ENCODE measurements at places on chromosomes 7 and 10. TPM values are rescaled to one million over a fixed set of nuclear protein-coding genes. Genes with fewer than 3 reads are reported as not detected.

Gene TUBB8
- not detected for total RNA-seq

Gene ECHDC3
- total RNA-seq, result 10.0 TPM

Gene LRRC17
- 0.26 TPM for total RNA-seq

Gene SFTPA1
- not detected for total RNA-seq

Gene BICC1
- total RNA-seq, result 1.1 TPM

Gene LMTK2
- total RNA-seq, result 12.9 TPM

Gene FAM241B
- total RNA-seq, result 4.6 TPM

Gene EPHB4
- total RNA-seq, result 104 TPM

Gene PLEKHA1
- 35.3 TPM for total RNA-seq

Gene HACD1
- 22.1 TPM for total RNA-seq

Gene IGF2BP3
- 4.6 TPM for total RNA-seq

Gene IL15RA
- 0.51 TPM for total RNA-seq

Gene SH2D4B
- under 0.01 TPM for total RNA-seq

Gene GRM3
- not detected for total RNA-seq

Gene EBLN1
- not detected for total RNA-seq

Gene MTERF1
- 10.4 TPM for total RNA-seq

Gene SPDYE5
- not detected for total RNA-seq

Gene VWA2
- 1.8 TPM for total RNA-seq

Gene TBC1D12
- 11.3 TPM for total RNA-seq

Gene SPDYE16
- total RNA-seq, result not detected

Data from bronchial epithelial cell (primary cell).